ENCODE measurements at places on chromosomes 13 and 19. TPM values are rescaled to one million over a fixed set of nuclear protein-coding genes. Genes with fewer than 3 reads are reported as not detected.

CRB3 gene
- 2.4 TPM for total RNA-seq

SRRM5 gene
- total RNA-seq, result 0.59 TPM

GRCh38 chr13:104737713-104738112 is 1671.5 kb upstream of the SLC10A2 start:
- DNase-seq, result no peak

DNA sequence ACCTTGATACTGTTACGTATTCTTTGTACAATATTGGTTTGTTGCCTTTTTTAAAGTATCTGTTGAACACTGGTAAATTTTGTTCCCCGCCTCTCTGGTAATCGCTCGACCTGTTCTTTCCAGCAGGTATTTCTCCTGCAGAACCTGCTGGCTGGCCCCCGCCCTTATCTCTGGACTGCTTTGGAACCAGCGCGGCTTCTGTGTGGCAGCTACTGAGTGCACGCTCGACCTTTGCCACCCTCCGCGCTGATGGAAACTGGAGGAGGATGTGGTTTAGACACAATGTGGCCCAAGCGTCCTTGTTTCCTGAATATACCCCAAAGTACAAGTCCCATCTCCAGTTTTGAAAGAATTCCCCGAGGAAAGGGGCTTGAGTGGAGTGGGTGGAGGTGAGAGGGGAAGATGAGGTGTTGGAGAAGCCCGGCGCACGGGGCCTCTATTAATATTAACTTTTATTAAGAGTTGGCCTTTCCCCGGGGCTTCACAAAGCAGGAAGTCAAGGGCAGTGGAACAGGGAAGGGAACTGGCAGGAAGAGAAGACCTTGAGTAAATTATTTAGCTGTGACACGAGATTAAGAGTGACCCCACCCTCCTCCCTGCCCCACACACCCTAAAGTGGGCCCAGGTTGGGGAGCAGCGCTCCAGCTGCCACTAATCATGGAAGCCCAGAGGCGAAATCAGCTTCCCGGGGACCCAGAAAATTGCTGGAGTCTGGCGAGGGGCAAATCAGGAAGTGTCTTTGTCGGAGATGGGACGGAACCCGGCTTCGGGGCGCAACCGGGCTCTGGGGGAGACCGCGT is 16.0 kb downstream of the CDX2 start:
- no peak for DNase-seq

- DNase-seq, result no peak
Measured at GRCh38 chr13:106710266-106710665, 142.3 kb upstream of the ARGLU1 start.

GRCh38 chr19:34368338-34368737 is 3.3 kb downstream of the GPI start:
- no peak for DNase-seq

DNA sequence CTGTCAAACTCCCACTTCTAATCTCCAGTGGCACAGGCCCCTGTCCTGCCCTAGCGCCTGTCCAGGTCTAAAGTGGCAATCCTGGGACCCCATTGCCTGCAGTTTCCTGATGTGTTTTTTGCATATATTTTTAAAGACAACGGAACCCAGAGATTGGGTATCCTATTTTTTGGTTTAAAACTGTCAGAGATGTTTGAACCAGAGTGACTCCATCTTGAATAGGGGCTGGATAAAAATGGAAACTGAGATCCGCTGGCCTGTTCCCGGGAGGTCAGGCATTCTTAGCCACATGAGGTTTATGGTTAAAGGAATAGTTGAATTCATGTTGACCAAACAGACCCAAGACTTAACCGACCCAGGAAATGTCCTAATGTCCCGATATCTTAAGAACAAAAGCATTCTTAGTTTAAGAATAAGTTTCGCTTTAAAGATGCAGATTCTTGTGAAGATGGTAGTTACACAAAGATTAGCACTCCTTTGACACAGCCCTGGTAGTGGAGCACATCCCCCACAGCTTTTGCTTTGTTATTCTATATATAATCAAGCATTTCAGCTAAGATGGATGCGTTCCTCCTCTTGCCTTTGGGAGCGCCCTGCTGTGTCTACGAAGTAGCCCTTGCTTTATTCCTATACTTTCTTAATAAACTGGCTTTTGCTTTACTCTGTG is 332.1 kb downstream of the UQCRFS1 start:
- no peak for DNase-seq

DNA sequence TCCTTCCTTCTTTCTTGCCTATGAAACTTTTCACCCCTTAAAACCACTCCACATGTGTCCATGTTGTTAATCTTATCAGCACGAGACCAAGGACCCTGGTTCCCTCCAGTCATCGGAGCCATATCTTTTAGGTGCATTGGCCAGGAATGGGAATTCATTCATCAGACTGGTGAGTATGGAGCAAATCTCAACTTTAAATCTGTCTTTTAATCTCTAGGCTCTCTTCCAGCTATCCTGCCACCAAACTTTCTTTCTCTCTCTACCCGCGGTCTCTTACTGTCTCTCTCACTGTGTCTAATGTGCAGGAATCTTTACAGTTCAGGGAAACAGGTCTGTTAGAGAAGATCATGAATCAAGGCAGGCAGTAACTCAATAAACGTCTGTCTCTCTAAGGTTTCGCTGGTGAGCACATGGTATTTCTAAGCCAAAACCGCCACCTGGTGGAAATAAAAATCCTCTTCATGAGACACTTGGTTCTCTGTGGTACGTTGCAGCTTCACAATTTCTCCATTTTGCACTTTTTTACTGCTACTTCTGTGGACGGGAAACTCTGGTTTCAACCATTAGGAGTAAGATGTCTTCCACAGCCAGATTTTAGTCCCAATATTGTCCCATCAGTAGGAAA is 16.1 kb downstream of the LGALS16 start:
- DNase-seq, result peak; percentile 54

- DNase-seq, result no peak
Measured at GRCh38 chr13:111252446-111253364, 67.7 kb upstream of the TEX29 start.

DNA sequence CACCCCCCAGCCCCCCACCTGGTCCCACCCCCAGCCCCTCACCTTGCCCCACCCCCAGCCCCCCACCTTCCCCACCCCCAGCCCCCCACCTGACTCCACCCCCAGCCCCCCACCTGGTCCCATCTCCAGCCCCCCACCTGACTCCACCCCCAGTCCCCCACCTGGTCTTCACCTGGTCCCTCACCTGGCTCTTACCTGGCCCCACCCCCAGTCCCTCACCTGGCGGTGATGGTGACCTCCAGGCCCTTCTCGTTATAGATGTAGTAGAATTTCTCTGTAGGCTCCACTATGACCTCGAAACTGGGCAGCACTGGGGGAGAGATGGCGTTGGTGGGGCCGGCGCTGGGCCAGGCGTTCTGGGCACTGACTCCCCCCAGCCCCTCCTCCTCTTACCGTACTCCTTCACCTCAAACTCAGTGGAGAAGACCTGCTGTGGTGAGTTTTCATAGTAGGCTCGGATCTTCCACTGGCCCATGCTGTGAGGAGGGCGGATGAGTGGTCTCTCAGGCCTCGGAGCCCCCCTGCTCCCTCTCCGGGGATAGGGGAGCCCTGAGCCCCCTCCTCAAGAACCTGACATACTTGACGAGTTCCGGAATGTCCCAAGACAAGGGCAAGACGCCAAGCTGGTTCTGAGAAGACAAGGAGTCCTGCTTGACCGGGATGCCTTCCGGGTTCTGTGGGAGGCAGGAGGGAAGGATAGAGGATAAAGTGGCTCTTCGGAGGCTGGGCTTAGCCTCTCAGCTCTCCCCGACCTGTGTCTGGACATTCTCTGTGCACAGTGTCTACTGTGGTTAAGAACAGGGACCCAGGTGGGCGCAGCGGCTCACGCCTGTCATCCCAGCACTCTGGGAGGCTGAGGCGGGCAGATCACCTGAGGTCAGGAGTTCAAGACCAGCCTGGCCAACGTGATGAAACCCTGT is 6.4 kb downstream of the C3 start:
- no peak for DNase-seq

- no peak for DNase-seq
Measured at GRCh38 chr13:49633710-49634109, 5.4 kb downstream of the ARL11 start.
